ENCODE measurements at places on chromosomes 6 and 20. TPM values are rescaled to one million over a fixed set of nuclear protein-coding genes. Genes with fewer than 3 reads are reported as not detected.

Gene OSBPL2
- total RNA-seq, result 17.8 TPM

Gene CALHM4
- not detected for total RNA-seq

Gene ARMH2
- total RNA-seq, result not detected

Gene LIN28B
- 0.29 TPM for total RNA-seq

Gene CLIC5
- total RNA-seq, result 0.10 TPM

Gene MAS1
- total RNA-seq, result not detected

Gene ADGRF5
- total RNA-seq, result 0.20 TPM

Gene UBD
- total RNA-seq, result not detected

Gene HLA-DRB5
- total RNA-seq, result not detected

Gene PLEKHG1
- total RNA-seq, result 0.12 TPM

Gene PRRC2A
- 53.7 TPM for total RNA-seq

Gene CRISP3
- total RNA-seq, result not detected

Gene LHFPL5
- not detected for total RNA-seq

Gene CRYBG1
- 74.4 TPM for total RNA-seq

Gene GPR6
- not detected for total RNA-seq

Gene TMEM74B
- not detected for total RNA-seq

Gene JPH2
- total RNA-seq, result 24.2 TPM

Gene SPATS1
- total RNA-seq, result not detected

Gene SNAI1
- total RNA-seq, result 1.7 TPM

Gene GCNT2
- 6.2 TPM for total RNA-seq

Gene BANF2
- not detected for total RNA-seq

Gene GABRR1
- total RNA-seq, result not detected

Gene NKAPL
- total RNA-seq, result not detected

Gene RBBP9
- 42.5 TPM for total RNA-seq

Gene CRISP2
- total RNA-seq, result not detected

Gene PHACTR1
- 5.9 TPM for total RNA-seq

Gene SLC35F1
- total RNA-seq, result 0.84 TPM

Gene NKX2-4
- not detected for total RNA-seq

Gene GSTA1
- 0.68 TPM for total RNA-seq

Gene DOK5
- not detected for total RNA-seq

Gene SASH1
- total RNA-seq, result 27.4 TPM
